ENCODE measurements at places on chromosomes 4 and X. TPM values are rescaled to one million over a fixed set of nuclear protein-coding genes. Genes with fewer than 3 reads are reported as not detected.

The CHST7 gene
- total RNA-seq = 6.4 TPM

The LYAR gene
- 38.1 TPM for total RNA-seq

DNA sequence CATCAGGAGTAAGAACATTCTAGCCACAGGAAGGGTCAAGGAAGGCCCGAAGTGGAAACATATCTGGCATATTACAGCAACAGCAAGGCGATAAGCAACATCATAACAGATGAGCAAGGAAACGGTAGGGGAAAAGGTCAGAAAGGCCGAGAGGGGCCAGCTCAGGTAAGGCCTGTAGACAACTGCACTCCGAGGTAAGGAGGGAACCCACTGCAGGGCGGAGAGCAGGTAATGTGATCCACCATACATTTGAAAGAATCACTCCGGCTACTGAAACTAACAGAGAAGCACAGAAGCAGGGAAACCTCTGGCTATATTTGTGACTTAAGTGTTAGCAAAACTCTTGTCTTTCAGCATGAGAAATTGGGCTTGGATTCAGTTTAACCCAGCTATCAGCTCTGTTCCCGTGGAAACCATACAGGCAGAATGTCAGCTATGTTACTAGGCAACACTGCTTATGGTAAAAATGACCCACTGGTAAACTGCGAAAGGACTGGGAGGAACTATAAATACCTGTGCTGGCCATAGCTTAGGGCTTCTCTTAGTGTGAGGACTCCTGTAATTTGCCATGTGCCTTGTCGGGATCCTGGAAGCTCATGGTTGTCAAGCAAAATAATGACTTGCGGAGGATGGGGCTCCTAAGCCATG is 31.0 kb downstream of the FRYL start:
- DNase-seq = no peak

GRCh38 chr4:119038116-119038841 is 97.4 kb upstream of the MYOZ2 start:
- no peak for DNase-seq

The TCEAL3 gene
- 16.9 TPM for total RNA-seq

DNA sequence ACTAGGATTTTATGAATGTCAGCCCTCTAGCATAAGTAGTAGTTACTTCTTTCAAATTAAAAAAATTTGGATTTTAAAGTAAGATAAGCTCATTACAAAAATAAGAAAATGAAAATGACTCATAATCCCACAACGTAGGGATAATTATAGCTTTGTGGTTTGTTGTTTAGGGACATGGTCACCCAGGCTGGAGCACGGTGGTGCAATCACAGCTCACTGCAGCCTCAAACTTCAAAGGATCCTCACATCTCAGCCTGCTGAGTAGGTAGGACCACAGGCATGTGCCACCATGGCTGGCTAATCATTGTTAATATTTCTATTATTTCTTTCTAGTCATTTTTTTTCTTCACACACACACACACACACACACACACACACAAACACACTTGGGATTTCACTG is 57.6 kb downstream of the PLAC1 start:
- no peak for DNase-seq

DNA sequence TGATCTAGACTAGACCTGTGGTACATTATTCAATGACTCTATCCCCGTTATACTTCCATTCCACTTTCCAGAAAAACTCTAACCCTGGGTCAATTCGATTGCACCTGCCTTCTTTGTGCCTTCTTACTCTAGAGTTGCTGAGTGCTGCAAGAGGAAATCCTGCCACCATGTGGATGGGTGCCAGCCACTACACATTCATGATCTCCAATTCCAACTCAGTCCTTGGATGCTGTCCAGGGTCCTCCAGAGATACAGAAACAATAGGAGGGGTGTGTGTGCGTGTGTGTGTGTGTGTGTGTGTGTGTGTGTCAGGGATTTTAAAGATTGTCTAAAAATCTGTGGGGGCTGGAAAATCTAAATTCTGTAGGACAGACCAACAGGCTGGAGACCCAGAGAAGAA is 42.9 kb upstream of the INTS6L start:
- peak; percentile 46 for DNase-seq

GRCh38 chrX:64229154-64229553 is 1.3 kb downstream of the ASB12 start:
- no peak for DNase-seq

The DGKK gene
- not detected for total RNA-seq

DNA sequence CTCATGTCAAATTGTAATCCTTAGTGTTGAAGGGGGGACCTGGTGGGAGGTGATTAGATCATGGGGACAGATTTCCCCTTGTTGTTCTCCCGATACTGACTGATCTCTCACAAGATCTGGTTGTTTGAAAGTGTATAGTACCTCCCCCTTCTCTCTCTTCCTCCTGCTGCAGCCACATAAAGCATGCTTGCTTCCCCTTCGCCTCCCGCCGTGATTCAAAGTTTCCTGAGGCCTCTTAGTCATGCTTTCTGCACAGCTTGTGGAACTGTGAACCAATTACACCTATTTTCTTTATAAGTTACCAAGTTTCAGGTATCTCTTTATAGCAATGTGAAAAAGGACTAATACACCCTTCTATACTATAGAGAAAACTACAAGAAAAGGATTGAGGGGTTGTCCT is 1170.5 kb upstream of the AGA start:
- DNase-seq = no peak

The TDO2 gene
- total RNA-seq = 235 TPM

DNA sequence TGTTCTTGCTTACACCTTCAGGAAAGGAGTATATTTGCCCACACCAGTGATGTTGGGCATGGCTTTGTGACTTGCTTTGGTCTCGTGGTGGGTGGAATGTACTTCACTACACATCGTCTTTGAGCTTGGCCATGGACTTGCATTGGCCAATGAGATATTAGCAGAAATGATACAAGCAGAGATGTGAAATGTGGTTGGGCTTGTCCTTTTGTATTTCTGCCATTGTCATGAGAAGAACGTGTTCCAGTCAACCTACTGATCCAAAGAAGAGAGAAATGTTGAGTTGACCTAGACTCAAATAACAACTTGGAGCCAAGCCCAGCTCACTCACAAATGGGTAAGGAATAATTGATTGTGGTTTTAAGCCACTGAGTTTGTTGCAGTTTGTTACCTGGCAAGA is 138.4 kb upstream of the ARX start:
- no peak for DNase-seq

The SRPX gene
- 71.2 TPM for total RNA-seq

- no peak for DNase-seq
Observed at GRCh38 chr4:141534985-141535384, 101.4 kb upstream of the IL15 start.
